ENCODE measurements at places on chromosomes 3 and 15.
A peak's percentile ranks its signal among the peaks of the same experiment; 100 is the strongest.

- H3K4me3 ChIP-seq = no peak overlapping the region
- DNase-seq = no peak
- peaks cover 8% of the 10 kb centered on the region for H3K4me1 ChIP-seq
- no peaks in the 10 kb centered on the region for H3K36me3 ChIP-seq
Measured at GRCh38 chr15:75693501-75694240, 19.0 kb downstream of the CSPG4 start.

- peak overlapping the region; percentile 97 for H3K4me3 ChIP-seq
- H3K4me1 ChIP-seq = peaks cover 17% of the 10 kb centered on the region
- no peaks in the 10 kb centered on the region for H3K27me3 ChIP-seq
Measured at GRCh38 chr3:197791892-197792647, 1.0 kb downstream of the LRCH3 start.

DNA sequence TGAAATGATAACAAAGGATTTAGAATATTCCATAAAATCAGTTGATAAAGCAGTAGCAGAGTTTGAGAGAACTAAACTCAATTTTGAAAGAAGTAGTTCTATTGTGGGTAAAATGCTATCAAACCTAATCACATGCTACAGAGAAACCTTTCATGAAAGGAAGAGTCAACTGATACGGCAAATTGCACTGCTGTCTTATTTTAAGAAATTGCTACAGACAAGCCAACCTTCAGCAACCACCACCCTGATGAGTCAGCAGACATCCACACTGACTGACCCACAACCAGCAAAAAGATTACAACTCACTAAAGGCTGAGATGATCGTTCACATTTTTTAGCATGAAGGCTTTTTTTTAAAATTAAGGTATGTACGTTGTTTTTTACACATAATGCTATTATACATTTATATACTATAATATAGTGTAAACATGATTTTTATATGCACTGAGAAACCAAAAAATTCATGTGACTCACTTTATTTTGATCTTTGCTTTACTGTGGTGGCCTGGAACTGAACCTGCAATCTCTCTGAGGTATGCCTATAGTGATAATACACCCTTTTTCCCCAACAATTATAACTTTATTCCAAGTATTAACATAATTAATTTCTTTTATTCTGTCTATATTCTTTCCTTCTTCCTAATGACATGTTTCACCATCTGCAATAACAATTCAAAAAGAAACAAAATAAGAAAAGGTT, 109.9 kb downstream of the TBC1D5 start:
- H3K4me3 ChIP-seq = no peak overlapping the region
- peaks cover 3% of the 10 kb centered on the region for H3K4me1 ChIP-seq
- no peak overlapping the region for H3K27ac ChIP-seq
- H3K36me3 ChIP-seq = peaks cover 3% of the 10 kb centered on the region
- no peaks in the 10 kb centered on the region for H3K27me3 ChIP-seq

DNA sequence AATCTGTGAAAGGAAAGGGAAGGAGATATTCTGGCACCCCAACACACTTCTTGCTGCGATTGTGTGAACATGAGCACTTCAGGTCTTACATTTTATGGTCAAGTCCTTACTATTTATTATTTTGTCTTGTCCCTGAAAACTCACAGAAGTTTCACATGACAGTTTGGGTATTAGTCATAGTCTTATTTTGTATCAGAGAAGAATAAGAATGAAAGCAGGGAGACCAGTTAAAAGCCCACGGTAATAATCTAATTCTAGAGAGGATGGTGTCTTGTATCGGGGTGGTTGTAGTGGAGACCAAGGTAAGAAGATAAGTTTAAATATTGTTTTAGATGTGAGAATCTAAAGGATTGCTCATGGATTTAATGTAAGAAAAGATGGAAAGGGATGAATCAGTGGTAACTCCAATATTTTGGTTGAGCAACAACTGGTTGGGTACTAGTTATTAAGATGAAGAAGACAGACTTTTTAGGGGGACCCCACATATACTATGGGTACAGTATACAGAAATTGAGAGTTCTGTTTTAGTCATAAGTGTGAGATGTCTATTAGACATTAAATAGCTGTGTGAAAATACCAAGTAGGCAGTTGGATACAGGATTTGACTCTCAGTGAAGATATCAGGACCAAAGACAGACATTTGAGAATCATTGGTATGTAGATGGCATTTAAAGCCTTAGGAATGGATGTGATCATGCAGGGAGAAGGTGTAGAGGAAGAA, 227.6 kb downstream of the MFSD1 start:
- no peak overlapping the region for H3K4me3 ChIP-seq
- no peak for DNase-seq
- no peaks in the 10 kb centered on the region for H3K4me1 ChIP-seq

DNA sequence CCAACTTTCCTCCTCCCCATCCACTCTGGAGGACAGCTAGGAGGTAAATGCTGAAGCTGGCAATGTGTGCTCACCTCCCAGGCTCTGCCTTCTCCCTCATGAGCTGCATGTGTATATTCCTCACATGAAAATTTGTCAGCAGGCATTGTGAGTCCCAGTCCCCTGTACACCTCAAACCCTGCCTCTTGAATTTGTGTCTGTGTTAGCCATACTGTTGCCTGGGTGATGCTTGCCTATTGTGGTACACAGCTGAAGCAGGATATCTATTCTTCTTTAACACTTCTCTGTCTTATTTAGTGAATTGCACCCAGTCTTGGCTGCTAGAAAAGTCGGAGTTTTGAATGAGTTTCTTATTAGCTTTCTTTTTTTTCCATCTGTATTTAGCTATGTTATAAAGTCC, 586.0 kb upstream of the TGFBR2 start:
- no peaks in the 10 kb centered on the region for H3K27me3 ChIP-seq
- H3K27ac ChIP-seq = no peak overlapping the region
- H3K36me3 ChIP-seq = no peaks in the 10 kb centered on the region
- DNase-seq = no peak
- no peak overlapping the region for H3K4me3 ChIP-seq

GRCh38 chr3:51734572-51734907, 27.7 kb downstream of the GRM2 start:
- H3K4me1 ChIP-seq = peaks cover 5% of the 10 kb centered on the region
- no peak overlapping the region for H3K4me3 ChIP-seq
- DNase-seq = no peak
- H3K27ac ChIP-seq = no peak overlapping the region
- H3K36me3 ChIP-seq = no peaks in the 10 kb centered on the region
